AG08395 (cell line): ENCODE measurements at places on chromosomes 4 and X.

- no peak for DNase-seq
These were observed 33.7 kb upstream of the LIMCH1 start for GRCh38 chr4:41504167-41504818.

DNA sequence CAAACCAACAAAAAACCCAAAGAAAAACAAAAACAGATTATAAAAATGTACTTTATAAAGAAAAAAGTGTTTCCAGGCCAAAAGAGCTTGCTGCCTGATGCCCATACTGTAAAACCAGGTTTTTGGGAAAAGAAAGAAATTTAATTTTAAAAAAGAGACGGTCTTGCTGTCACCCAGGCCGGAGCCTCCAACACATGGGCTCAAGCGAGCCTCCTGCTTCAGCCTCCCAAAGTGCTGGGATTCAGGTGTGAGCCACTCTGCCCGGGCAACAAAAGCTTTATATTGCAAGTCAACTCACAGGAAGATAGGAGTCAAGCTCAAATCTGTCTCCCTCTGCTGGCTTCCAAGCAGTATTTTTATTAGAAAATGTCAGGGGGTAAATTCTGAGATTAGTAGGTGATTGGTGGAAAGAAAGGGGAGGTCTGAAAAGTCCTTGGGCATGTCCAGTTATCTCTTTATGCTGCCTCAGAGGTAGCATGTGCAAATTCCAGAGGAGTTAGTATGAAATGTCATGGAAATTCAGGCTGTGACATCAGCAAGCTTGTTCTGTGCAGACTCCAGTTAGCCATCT lies 39.4 kb downstream of the MGST2 start:
- no peak for DNase-seq

DNA sequence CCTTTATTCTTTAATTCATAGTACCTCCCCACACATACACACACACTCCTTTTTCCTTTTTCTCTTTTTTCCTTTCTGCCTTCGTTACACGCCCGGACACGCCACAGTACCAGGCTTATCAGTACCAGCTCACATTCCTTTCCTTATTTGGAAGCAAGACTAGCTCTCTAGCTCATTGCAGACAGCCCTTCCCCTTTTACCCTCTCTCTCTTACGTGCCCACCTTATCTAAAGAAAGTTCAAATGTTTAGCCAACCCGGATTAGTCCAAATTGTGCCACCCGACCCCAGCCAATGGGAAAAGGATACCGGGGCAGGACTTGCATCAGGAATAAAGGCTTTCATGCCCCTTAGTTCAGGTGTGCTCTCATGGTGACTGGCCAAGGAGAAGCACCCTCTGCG lies 194.7 kb upstream of the VCX3A start:
- no peak for DNase-seq

- no peak for DNase-seq
These were observed 20.4 kb downstream of the MSANTD1 start for GRCh38 chr4:3269105-3269927.

- peak; percentile 2 for DNase-seq
These were observed 290.1 kb upstream of the PCDH7 start for GRCh38 chr4:30429813-30430761.
